ENCODE measurements at places on chromosomes 6 and 20.

GRCh38 chr20:25695532-25696370 is 902 bp downstream of the ZNF337 start:
- peak; percentile 12 for DNase-seq

- DNase-seq, result no peak
These were observed 442.1 kb downstream of the BCKDHB start for GRCh38 chr6:80548532-80548931.

DNA sequence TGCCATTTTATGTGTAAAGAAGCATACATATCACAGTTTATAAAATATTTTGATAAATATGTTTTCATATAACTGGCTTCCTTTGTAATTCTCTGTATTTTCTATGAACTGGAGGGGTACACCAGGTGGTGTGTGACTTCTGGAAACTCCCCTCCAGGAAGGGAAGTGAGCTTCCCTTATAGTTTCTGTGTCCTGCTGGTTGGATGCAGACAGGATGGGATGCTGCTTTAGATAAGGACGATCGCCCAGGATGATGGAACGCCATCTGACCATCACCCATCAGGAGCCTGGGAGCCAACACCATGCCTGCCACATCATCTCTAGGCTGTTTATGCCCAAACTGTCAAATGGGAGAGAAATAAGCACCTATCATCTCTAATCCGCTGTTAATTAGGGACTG is 66.1 kb downstream of the SULF2 start:
- DNase-seq, result no peak

GRCh38 chr6:169247419-169247818 is 6.2 kb downstream of the THBS2 start:
- no peak for DNase-seq

DNA sequence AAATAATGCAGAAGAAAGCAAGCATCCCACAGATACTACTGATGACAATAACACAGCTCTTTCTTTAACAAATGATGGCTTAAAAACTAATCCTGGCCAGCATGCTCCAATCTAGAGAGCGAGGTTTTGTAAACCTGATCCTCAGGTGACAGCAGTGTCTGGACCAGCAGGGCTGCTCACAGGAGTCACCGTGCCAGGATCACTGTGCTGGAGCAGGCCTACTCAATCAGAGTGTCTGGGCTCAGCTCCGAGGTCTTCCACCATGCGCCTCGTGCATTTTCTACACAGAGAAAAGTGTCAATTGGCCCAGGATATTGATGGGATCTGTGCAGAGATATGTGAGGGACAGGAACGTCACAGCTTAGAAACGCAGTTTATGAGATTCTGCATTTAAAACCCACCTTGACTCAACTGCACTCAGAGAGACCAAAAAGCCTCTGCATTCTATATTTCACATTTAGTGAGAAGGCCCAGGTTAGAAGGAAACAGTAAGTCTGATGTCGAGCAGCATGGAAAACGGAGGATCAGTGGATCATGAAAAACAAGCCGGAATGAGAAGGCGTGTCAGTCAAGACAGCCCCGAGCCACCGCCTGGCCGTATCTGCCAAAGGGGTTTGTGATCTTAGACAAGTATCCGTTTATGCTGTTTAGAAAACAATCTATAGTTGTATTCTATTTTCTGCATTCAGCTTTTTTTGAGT is 7.8 kb downstream of the RAMACL start:
- no peak for DNase-seq

DNA sequence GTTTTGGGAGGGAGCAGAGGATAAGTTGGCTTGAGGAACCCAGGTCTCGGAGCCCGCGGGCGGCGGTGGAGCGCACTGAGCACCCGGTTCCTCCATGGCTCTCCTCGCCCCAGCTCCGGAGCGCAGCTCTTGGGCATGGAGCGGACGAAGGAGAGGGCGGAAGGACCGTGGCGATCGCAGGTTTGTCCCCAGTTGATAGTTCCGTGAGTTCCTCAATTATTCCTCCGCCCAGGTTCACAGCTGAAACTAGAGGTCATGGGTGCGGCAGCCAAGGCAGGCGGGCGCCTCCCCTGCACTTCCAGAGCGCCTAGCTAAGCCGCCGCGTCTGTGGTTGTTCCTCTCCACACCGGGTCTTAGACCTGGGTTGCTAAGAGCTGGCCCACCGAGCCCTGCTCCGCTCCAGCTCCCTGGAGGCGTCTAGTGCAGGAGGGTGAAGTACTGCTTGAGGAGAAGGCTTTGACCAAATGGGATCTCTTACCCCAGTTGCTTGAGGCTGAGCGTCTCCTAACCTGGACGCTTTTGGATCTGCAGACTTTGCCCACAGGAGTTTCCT is at the start of gene HTR1B:
HTR1B (minus strand) TSS at position 184 of the 553 bp plus-strand sequence; CDS start at position 96, 88 bp downstream.
- peak; percentile 30 for DNase-seq

- no peak for DNase-seq
These were observed 6.2 kb downstream of the EPHA7 start for GRCh38 chr6:93413190-93413589.

Data from neuronal stem cell (in vitro differentiated cells).